ENCODE measurements at places on chromosomes 12 and 14.
A peak's percentile ranks its signal among the peaks of the same experiment; 100 is the strongest.

DNA sequence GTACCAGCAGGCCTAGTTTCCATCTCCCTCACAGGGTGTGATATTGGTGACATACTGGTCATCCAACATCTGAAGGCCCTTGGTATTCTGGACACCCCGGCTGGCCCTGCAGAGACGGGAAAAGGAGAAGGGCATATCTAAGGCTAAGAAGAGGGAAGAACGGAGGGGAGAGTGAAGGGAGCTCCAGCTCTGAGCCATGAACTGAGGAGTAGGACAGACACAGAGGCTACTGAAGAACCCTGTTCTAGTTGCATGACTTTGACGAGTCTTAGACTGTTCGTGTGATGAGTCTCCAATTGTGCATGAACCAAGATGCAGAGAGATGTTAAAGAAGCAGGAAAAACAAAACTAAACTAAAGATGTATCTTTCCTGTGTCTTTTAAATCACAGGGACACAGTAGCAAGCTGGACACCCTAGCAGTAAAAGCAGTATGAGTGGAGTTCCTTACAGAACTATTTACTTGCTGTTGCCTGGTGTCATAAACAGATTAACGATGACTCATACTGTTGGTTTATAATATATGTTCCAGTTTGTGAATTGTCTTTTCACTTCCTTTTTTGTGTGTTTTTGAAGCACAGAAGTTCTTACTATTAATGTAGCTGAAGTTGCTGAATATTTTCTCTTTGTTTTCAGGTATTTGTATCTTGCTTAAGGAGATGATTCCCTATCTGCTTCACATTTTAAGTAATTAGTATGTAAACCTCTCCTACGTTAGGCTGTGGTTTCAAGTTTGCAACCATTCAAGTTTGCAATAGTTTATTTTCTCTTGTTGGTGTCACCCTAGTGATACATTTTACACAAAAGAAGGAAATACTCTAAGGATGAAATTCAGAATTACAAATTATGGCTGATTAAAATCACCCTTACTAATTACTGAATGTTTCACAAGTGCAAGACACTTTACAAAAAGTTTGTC is 15.7 kb downstream of the FAR2 start:
- peak; percentile 29 for DNase-seq

DNA sequence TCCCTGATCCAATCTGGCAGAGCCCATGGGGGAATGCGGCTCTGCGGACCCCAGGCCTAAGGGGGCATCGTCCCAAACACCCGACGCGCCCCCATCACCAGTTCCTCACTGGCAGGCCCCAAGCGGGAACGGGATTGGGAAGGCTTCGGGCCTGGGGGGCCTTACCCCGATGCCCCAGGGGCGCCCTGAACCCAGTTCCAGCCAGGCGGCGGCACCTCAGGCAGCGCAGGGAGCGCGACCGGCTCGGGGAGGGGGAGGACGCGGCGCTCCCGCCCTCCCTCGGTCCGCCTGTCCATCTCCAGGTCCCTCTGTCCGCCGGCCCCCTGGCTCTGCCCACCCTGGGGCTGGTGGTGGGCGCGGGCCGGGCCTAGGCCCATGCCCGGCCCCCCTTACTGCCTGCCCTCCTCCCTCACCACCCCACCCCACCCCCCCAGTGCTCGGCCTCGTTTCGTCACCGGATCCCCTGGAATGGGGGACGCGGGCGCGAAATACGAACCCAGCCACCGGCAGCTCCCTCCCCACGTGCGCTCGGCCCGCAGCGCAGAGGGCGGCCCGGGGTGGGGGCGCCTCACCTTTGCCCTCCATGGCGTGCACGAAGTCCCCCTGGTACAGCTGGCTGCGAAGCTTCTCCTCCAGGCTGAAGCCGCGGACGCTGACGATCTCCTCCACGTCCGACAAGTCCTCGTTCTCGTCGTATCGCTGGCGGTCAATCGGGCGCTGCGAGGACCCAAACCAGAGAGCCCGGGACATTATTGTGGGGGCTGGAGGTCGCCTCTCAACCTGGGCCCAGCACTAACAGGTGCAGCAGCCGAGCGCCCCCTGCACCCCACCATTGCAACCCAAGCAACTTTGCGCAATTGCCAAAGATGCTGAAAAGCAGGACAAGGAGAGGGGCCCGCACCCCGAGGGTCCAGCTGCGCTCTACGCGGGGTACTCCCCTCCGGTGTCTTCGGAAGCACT is 2.3 kb downstream of the KDM2B start:
- DNase-seq, result no peak

- no peak for DNase-seq
These were observed 44.3 kb downstream of the SPTB start for GRCh38 chr14:64835431-64835830.

GRCh38 chr14:37083599-37083998 is 88.8 kb downstream of the SLC25A21 start:
- DNase-seq, result no peak

DNA sequence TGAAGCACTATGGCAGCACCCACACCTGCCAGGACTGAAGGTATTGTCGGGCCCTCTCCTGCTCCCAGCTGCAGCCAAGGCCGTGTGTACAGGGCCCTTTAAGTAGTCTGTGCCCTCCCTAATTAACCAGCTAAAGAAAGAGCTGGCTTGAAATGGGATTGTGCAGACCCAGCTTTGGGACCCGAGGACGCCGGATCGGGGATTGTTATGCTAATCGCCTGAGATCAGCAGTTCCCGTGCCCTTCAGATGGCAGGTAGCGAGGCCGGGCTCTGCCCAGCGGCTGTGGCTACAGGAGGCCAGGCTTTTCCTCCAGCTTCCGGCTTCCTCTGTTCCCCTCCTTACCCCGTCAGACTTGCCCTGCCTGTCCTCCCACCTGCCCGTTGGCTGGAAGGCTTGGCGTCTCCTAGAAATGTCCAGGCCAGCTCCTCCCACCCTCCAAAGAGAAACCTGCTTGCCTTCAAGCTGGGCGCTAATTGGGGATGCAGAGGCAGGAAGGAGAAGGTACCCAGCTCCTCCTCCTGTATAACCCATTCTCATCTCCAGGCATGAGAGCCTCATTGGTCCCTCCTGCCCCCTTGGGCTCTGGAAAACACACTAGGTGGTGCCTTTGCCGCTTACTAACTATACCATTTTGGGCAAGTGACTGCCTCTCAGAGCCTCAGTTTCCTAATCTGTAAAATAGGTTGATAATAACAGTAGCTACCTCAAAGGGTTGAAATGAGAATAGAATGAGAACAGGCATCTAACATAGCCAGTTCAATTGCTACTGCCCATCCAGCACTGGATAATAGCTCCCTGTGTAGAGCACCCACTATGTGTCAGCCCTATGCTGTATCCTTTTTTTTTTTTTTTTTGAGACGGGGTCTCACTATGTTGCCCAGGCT is 25.8 kb upstream of the MSI1 start:
- DNase-seq, result no peak

GRCh38 chr12:27289414-27289813 is 43.2 kb upstream of the BMAL2 start:
- DNase-seq, result no peak

DNA sequence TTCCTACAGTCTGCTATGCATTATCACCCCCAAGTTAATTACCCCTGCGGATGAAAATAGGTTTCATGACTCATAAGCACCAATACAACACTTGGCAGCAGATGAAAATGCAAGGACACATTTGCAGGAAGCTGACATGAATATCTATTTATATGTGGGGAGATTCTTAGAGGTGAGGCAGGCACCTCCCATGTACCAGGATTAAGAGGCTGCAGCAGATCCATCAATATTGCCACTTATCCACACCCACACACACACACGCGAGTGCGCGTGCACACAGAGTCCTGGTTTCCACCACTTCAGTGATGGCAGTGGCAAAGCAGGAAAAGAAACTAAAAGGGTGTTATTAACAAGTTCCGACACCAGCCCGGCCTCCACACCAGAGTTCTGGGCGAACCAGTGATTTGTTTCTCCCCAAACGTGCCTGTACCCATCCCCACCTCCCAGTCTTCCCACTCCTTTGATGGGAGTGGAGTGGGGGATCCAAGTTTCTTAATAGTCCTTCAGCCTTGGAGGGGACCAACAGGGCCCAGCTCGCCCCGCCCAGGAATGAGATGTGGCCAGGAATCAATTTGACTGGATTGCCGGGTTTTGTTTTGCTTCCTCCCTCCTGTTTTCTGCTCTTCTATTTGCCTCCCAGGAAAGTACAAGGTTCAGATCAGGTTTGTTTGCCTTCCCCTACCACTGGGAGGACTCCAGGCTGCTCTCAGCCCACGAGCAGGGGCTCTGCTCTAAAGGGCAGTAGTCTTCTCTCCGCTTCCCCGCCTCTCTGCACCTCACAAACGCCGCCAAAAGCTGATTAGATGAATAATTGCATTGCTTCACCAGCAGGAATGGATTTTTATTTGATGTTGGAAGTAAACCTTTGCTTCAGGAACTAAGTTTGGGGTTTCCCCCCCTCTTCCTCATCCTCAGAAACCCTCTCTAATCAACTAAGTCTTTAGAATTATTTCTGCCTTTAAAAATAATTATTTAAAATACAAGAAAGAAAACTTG is 5.2 kb downstream of the IRF2BPL start:
- DNase-seq, result no peak

GRCh38 chr12:77023501-77023900 is 41.9 kb downstream of the E2F7 start:
- DNase-seq, result no peak

DNA sequence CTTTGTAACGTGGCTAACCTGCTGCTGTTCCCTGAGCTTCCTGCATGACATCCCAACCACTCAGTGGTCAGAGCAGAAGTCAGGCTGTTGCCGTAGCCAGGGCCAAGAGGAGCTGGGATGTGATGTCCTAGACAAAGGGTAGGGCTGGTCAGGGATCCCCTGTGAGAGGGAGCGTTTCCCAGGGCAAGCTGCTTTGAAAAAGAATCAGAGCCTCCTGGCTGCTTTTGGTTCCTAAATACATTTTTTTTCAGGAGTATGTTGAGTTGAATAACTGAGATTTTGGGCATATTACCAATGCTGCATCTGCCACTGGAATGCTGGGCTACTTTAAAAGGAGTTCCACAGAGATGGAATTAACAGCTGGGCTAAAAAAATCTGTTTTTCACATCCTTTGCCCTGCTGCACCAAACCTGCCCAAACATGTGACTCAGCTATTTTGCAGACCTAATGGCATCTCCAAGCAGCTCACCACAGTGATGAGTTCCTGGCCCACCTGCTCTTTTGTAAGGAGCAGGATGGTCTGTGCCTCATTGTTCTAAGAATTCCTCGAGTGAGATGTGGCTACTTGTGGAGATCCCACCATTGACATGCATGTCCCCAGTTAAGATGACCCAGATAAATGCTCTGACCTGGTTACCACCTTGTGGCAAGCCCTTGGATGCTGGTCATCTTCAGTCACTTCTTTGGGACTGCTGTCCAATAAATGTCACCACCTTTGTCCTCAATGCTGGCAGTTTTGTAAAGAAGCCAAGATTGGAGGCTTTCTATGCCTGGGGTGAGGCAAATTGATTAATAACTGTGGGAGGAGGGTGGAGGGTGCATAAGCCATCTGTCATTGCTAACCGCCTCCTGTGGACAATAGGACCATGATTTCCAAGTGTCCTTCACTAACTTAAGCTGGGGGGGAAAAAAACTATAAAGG is 24.1 kb downstream of the ANKRD13A start:
- DNase-seq, result no peak

DNA sequence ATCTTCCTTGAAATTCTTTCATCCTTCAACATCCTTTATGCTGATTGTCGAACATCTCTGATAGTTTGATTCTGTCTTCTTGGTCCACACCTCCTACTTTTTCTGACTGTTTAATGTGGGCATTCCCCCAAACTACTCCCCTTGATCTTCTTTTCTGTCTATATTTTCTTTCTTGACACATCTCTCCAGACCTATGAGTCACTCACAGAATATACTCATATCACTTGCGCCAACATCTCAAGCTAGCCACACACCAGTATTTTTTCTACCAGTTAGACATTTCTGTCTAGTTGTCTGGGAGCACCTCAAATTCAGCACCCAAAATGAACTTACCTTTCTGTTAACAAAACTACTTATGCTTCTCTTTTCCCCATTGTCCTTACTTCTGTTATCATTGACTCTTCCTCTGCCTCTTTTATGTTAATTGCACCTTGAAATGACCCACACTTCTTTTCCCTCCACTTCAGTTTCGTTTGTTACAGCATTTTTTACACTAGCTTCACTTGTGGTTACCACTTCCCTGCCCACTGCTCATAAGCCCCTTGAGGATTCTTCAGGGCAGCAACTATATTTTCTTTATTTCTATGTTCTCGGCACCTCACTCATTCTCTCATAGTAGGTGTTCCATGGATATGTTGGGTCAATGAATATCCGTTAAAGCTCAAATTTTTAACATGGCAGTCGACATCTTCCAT is 33.5 kb downstream of the TSHR start:
- DNase-seq, result no peak

GRCh38 chr12:49296836-49297694 is 2.1 kb downstream of the PRPH start:
- DNase-seq, result no peak

GRCh38 chr12:52162981-52163380 is 28.8 kb downstream of the KRT80 start:
- DNase-seq, result no peak

DNA sequence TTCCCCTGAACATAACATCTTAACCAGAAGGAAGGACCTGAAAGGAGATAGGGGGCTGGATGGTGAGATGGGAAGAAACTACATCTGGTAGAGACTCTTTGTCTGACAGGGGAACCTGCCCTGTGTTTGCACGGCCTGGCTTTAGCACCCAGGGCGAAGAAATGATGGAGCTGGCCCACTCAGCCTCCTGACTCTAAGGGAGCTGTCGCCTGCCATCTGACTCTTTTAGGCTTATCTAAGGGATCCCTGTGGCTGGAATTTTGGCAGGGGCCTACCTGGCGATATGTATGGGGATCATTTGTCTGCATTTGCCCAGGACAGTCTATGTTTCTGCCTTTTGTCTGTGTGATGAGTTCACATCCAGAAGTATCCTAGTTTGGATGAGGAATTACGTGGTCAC is 15.6 kb upstream of the CACNA2D4 start:
- no peak for DNase-seq

DNA sequence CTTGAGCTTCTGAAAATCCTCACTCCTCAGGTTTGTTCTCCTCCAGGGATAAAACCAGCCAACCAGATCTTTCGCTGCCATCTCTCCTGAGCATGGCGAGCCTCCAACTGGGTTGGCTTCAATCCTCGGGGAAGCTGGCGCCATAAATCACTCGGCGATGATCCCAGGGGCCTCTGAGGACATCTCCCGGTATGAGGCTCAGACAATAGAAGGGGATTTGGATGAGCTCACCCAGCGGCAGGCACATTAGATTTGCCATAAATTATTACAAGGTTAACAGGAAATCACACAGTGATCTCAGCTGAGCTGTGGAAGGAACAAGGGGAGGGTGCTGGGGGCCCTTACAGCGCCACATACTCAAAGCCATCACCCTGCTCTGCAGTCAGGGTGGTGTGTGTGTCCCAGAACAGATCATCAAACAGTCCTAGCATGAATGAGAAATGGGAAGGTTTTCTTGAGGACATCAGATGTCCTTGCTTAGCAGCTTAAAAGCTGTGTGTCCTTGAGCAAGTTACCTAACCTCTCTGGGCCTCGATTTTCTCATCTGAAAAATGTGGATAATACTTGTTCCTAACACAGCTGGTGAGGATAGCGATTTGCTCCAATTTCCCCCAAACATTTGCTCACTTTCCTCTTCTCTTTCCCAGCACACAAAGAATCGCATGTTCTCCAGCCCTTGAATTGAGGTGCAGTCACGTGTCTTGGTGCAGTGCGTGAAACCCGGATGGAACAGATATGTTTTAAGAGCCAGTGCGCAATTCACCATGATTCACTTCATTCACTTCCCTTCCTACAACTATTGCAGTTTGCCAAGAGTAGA is 142.8 kb downstream of the SCARB1 start:
- DNase-seq, result peak; percentile 73

- no peak for DNase-seq
These were observed 35.5 kb downstream of the PLXNC1 start for GRCh38 chr12:94183708-94184379.

Data from T1000 (cell line).